ENCODE measurements at places on chromosomes 4 and X.
A peak's percentile ranks its signal among the peaks of the same experiment; 100 is the strongest.

DNA sequence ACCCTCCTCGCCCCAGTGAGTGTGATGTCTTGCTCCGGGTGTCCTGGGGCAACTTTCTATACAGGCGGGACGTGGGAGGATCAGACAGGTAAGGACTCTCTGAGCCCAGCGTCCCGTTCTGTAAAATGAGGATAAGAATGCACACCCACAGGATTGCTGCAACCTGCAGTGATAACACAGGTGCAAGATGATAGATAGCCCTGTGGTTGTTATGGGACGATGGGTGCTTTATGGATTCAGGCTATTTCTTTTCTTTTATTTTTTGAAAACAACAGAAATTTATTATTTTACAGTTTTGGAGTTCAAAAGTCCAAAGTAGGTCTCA is 28.6 kb downstream of the BEX3 start:
- DNase-seq = no peak

DNA sequence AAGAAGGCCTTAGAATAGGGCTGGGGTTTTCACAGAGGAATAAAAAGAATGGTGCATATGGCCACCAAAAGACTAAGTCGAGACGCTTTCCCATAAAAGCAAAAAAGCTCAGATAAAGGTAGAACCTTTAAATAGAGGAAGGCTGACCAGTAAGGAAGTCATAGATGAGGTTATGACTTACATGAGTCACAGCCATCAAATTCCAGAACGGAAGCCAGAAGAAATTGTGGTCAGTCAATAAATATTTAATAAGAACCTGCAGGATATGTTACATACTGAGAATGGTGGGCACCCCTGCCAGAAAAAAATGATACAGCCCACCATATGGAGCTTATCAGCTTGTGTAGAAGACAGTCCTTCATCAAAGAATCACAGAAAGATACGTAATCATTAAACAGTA is 120.1 kb downstream of the MANBA start:
- no peak for DNase-seq

DNA sequence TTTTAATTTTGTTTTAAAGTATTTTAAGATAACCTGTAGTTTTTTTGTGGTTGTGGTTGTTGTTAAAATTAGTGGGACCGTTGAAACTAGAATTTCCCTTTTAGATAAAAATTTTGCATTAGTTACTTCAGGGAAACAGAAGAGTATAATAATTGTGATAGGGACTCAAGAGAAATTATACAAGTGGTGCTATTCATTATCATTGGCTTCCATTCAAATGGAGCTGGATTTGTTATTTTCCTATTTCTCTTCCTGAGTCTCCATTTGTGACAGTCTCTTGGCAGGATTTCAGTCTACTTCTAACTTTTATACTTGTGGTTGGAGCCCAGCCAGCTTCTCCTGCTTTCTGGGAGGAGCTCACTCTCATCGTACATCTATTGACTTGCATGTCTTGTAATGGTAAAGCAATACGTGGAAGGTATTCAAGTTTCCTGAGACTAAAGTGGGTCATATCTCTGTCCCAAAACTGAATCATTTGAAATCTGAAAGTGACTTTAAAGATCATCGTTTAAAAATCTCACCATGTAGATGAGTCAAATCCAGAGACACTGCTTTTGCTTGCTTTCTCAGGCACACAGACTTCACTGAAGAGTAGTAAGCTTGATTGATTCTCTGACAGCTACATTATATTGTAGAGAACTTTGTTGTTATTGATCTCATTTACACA is 155.8 kb downstream of the RPA4 start:
- DNase-seq = peak; percentile 64

GRCh38 chr4:79979785-79980437 is 93.1 kb downstream of the ANTXR2 start:
- DNase-seq = no peak

- DNase-seq = no peak
Measured at GRCh38 chr4:135934026-135934425, 1598.3 kb downstream of the PCDH18 start.

DNA sequence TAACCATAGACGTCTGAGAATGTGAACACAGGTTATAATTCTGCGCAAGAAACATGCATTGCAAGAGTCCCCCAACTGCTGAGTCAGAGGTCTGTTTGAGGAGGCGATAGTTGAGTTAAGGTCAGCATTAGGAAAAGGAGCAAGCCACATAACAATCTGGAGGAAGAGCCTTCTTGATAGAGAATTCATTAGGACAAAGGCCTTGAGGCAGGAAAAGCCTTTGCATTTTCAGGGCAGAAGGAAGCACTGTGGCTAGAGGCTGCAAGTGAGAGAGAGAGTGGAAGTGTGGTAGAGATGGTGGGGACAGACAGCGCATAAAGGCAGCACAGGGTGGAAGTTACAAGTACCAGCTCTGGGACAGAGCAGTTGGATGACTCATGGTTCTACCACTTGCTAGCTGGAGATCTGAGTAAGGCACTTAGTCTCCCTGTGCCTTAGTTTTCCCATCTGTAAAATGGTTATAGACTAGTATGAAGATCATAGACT is 125.8 kb upstream of the LNX1 start:
- no peak for DNase-seq

Measured in T-helper 1 cell (primary cell).